Brain (organoid and tissue), 16 donors: ENCODE measurements at places on chromosomes 1 and 21. TPM values are rescaled to one million over a fixed set of nuclear protein-coding genes. Genes with fewer than 3 reads are reported as not detected.

- no peak for DNase-seq
Observed at GRCh38 chr1:186066411-186066810, 308.6 kb downstream of the TPR start.

DNA sequence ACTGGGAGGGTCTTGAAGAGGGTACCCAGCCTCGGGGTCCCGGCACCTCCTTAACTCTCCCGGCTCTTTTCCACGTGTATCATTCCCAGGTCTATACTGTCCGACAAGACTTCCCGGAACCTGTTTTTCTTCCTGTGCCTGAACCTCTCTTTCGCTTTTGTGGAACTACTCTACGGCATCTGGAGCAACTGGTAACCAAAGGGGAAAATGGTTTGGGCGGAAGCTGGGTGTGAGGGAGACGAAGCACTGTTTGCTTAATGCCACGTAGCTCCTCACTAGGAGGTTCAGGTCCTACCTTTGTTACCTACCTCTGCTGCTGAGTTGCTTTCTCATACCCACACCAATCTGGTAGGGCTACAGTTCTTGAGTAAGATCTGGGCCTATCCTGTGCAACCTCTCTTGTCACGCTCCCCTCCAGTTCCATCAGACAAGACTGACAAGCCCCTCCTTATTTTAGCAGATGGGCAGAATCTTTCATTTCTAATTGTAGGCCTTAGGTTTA lies 642 bp downstream of the SLC30A7 start:
- peak; percentile 54 for DNase-seq

DNA sequence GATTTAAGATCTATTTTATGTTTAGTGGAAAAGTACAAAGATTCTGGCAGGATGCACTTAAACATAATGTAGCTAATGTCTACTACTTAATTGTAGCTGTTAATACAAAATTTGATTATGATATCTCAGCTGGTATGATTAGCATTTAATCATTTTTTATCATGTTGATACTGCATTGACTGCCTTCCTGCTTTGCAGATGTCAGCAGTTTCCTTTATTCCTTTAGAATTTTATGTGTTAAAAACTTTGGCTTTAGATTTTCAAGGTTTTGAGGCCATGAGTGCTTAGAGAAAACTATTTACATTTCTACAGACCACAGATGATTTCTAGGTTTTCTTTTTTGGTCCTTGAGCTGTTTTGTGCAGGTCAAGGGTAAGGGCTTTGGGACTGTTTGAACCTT lies 152.2 kb downstream of the ZNF326 start:
- DNase-seq, result no peak

GRCh38 chr1:182385885-182386853 lies 5.4 kb downstream of the GLUL start:
- no peak for DNase-seq

DNA sequence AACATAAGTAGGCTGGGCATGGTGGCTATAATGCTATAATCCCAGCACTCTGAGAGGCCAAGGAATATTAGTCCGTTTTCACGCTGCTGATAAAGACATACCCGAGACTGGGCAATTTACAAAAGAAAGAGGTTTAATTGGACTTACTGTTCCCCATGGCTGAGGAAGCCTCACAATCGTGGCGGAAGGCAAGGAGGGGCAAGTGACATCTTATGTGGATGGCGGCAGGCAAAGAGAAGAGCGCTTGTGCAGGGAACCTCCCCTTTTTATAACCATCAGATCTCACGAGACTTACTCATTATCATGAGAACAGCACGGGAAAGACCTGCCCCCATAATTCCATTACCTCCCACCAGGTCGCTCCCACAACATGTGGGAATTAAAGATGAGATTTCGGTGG lies 28.5 kb downstream of the PTGFRN start:
- DNase-seq, result no peak

- no peak for DNase-seq
Observed at GRCh38 chr21:44773291-44773932, 28.2 kb downstream of the UBE2G2 start.

DNA sequence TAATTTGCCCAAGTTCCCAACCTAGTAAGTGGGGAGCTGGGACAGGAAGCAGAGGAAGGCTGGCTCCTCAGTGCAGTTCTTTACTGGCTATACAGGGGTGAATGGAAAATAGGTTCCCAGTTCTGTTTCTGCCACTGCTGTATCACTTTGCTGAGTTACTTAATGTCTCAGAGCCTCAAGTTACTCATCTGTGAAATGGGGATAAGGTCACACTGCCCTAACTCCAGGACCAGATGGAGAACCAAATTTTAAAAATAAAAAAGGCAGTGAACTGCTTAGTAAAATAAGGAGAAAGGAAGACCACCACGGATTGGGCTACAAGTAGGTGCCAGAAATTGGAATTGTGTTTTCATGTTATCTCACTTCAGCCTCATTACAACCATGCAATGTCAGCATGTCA lies 147.8 kb downstream of the OMA1 start:
- no peak for DNase-seq

GRCh38 chr1:161244888-161245287 lies 6.9 kb upstream of the NR1I3 start:
- no peak for DNase-seq

DNA sequence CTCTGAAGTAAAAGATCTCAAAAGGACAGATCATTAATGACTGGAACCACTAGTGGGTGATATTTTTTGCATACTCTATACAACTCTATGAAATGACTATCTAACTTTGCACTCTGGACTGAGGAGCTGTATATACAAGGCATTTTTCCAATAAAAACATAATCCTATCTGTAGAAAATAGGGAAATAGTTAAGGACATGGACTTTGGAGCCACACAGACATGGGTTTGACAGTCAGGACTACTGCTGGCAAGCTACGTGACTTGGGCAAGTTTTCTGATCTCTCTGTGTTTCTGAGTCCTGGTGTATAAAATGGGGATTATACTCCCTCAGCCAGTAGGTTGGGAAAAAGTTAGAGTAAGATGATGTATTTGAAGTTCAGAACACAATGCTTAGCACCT lies 20.9 kb upstream of the HSD3B2 start:
- no peak for DNase-seq

DNA sequence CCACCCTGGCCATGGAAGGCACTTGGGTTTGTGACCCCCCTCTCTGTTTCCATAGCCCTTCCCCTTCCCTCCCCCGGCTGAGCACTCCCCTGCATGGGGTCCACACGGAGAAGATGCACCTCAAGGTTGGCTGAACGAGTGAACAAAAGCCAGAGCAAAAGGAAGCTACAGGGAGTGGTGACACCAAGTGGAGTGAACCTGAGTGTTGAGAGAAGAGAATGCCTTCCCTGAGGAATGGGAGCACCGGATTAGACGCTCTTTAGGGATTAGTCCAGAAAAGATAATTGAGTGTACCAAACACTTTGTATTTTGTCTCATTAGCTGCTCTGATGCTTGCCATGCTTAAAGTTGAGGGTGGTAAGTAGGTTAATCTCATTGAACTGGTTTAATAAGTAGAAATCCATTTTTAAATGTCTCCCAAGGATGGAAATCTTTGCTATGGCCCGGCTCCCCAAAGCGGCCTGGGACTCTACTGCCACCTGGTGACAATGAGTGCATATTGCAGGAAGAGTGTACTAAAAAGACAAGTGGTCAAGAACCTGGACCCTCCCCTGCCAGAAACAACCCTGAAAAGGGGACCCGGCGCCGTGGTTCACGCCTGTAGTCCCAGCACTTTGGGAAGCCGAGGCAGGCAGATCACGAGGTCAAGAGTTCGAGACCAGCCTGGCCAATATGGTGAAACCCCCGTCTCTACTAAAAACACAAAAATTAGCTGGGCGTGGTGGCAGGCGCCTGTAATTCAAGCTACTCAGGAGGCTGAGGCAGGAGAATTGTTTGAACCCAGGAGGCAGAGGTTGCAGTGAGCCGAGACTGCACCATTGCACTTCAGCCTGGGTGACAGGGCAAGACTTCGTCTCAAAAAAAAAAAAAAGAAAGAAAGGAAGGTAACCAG lies 150.6 kb upstream of the ZC3H12A start:
- no peak for DNase-seq

DNA sequence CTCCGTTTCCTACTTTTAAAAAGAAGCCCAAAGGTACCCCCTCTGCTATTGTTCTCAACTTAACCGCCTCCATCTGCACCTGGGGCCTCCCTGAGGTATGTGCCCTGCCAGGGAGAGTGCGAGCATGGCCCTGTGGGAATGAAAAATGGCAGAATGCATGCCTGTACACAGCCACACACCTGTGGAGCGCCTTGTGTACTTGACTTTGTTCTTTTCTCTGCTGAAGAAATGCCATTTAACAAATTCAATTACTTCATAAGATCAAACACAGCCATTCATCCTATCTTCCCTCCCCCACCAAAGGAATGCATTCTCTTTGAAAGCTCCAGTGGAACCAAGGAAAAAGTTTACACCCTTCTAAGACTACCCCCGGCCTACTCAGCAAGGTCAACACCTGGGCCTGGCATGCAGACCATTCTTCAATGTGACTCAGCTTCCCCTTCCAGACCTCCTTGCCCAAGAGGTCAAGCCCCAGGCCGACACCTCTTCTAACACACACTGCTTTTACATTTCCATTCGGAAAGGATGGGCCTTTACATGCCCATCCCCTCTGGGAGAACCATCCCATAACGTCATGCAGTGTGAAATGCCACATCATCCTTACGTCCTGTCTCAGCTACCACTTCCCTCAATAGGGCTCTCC lies 123.7 kb downstream of the SMYD2 start:
- DNase-seq, result no peak

DNA sequence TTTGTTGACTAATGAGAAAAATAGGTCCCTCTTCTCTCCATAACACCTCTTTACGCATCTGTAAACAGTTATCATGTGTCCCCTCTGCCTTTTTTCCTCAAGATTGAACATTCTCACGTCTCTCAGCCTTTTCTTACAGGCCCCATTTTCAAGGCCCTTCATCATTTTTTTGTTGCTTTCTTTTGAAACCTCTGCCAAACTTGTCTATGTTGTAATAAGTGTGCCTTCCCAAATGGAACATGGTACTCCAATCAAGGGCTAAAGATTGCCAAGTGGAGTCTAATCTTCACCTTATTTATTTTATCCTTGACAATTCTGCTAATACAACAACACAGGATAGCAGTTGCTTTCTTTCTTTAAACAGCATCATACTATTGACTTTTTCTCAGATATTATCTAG lies 280.3 kb downstream of the USH2A start:
- no peak for DNase-seq

The SLC39A1 gene
- 52.2 TPM for polyA plus RNA-seq

- DNase-seq, result no peak
Observed at GRCh38 chr1:32981003-32981901, 16.6 kb upstream of the RNF19B start.

The ASCL5 gene
- not detected for polyA plus RNA-seq

The NBPF20 gene
- 0.93 TPM for polyA plus RNA-seq

- no peak for DNase-seq
Observed at GRCh38 chr1:190906206-190906725, 428.6 kb upstream of the BRINP3 start.

DNA sequence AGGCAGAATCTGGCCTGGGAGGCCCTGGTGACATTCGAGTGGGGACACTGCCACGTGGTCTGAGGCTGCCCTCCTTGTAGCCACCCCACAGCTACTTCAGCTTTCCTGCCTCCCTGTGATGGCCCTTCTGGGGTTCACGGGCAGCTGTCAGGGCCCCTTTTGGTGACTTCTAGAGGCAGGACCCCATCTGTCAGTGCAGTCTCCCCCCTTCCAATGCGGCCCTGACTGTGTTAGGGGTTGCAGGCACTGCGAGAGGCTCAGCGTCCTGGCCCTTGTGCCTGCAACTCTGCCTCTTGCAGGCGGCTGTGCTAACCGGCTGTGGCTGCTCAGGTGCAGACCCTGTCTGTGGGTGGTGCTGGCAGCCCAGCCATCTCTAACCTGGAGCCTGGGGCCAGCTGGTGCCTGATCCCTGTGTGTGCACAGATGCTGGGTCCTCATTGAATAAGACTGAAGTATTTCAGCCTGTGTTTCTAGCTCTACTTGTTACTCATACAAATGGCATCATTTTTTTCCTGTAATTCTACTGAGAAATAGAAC lies 62.2 kb downstream of the S100B start:
- no peak for DNase-seq

- no peak for DNase-seq
Observed at GRCh38 chr1:236484310-236484971, 39.3 kb upstream of the LGALS8 start.
